ENCODE measurements at places on chromosomes 11 and 22.

DNA sequence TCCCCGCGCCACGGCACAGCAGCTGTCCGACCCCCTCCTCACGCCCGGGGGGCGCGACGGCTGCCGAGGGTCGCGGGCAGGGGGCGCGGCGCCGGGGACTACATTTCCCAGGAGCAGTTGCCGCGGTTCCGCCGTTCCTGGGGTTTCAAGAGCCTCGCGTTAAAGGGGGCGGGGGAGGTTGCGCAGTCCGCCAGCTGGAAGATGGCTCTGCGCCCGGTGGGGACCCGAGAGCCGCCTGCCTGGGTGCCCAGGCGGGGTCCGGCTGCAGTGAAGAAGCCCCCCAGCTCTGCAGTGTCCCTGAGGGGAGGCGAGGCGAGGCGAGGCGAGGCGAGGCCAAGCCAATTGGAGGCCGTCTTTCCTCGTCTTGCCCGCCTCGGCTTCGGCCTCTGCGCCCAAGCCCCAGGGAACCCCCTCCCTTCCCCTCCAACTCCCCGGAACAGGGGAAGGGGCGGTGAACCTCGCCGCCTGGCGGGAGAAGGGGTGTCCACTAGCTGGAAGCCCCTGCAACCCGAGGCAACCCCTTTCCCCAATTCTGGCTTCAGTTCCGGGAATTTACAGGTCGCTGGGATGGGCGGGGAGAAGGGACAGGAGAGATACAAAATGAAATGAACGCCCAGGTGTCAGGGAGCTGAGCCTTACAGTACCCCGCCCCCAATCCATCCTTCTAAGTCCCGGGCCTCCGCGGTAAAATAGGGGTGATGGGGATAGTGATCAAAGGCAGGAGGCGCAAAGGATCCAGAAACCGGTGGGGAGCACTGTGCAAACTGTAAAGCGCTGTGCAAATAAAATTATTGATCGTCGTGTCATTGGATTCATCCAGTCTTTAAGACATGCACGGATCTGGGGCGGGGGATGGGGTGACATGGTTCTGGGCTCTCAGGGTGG is 5.2 kb upstream of the GCAT start:
- DNase-seq = peak; percentile 38

GRCh38 chr11:19674836-19675235 is 37.8 kb upstream of the NAV2 start:
- no peak for DNase-seq

- no peak for DNase-seq
Measured at GRCh38 chr22:33529424-33530113, 390.7 kb downstream of the LARGE1 start.

- DNase-seq = no peak
Measured at GRCh38 chr11:3831378-3832239, 9.2 kb downstream of the RHOG start.

DNA sequence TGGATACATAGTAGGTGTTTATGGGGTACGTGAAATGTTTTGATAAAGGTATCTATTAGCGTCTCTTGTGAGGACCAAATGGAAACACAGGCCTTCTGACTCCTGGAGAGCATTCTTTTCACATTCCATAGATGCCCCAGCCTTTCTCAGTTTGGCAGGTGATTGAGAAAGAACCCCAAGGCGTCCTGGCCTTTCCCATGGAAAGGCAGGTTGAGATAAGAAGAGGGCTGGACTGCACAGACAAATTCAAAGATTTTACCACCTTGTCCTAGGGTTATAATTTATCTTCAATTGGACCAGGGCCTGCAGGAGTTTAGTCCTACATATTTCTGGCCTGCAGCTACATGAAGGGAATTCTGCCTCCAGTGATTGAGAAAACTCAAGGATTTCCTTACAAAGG is 661 bp upstream of the OLFML1 start:
- DNase-seq = no peak

DNA sequence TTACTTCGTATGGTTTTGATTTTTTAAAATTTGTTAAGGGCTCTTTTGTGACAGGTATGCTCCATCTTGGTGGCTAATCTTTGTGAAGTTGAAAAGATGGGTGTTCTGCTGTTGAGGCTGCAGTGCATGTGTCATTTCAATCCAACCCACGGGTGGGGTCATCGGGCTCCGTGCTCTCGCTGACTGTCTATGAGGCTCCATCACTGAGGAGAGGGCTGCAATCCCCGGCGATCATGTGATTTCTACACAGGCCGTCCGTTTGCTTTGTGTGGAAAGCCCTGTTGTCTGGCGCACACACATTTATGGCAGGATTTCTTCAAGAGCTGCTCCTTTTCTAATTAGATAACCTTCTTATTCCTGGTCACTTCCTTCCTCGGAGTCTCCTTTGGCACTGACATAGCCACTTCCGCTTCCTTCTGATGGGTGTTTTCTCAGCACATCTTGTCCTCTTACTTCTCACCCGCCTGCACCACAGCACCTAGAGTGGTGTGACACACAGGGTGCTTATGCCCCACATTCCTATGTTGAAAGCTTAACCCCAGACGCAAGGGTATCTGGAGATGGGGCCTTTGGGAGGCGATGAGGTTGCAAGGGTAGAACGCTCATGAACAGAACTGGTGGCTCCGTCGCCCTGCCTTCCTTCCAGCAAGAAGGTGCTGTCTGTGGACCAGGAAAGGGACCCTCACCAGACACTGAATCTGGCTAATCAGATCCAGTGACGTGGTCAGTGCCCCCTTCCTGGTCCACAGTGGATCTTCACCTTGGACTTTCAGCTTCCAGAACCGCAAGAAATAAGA is 9.4 kb downstream of the MOB2 start:
- DNase-seq = peak; percentile 0

DNA sequence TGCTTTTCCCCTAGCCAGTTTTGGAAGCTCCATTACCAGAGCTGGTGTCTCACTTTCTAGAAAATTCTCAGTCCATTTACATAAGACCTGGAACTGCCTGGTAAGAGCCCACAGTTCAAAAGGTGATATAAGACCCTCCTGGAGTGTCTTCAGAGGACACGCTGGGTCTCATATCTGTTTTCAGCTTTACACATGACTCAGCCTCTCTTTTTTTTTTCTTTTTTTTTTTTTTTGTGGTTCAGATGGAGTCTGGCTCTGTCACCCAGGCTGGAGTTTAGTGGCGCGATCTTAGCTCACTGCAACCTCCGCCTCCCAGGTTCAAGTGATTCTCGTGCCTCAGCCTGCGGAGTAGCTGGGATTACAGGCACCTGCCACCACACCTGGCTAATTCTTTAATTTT is 30.7 kb downstream of the WEE1 start:
- DNase-seq = no peak

DNA sequence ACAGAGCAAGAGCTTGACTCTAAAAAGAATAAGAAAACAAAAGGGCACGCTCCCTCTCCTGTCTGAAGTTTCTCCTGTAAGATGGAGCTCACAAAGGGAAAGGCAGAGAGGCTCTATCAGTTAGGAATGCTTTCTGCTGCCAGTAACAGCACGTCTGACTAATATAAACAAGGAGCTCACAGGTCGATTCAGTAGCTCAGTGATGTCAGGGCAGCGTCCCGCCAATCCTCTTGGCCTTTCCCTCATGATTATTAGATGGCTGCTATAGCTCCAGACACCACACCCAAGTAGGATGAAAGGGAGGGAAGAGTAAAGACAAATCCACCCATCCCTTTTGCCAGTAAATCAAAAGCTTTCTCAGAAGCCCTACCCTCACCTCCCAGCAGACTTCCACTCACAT is 51.3 kb upstream of the HMGXB4 start:
- no peak for DNase-seq

Data from CD4-positive, alpha-beta T cell treated with Interleukin-6 for 4 hours (primary cell).